ENCODE measurements at places on chromosomes 1 and 21. TPM values are rescaled to one million over a fixed set of nuclear protein-coding genes. Genes with fewer than 3 reads are reported as not detected.
A peak's percentile ranks its signal among the peaks of the same experiment; 100 is the strongest.

REN gene
- not detected for total RNA-seq

TCHHL1 gene
- not detected for total RNA-seq

TLCD4 gene
- total RNA-seq: 10.0 TPM

ANKRD45 gene
- 4.3 TPM for total RNA-seq

ISG20L2 gene
- 22.1 TPM for total RNA-seq

CCDC27 gene
- total RNA-seq: not detected

DNA sequence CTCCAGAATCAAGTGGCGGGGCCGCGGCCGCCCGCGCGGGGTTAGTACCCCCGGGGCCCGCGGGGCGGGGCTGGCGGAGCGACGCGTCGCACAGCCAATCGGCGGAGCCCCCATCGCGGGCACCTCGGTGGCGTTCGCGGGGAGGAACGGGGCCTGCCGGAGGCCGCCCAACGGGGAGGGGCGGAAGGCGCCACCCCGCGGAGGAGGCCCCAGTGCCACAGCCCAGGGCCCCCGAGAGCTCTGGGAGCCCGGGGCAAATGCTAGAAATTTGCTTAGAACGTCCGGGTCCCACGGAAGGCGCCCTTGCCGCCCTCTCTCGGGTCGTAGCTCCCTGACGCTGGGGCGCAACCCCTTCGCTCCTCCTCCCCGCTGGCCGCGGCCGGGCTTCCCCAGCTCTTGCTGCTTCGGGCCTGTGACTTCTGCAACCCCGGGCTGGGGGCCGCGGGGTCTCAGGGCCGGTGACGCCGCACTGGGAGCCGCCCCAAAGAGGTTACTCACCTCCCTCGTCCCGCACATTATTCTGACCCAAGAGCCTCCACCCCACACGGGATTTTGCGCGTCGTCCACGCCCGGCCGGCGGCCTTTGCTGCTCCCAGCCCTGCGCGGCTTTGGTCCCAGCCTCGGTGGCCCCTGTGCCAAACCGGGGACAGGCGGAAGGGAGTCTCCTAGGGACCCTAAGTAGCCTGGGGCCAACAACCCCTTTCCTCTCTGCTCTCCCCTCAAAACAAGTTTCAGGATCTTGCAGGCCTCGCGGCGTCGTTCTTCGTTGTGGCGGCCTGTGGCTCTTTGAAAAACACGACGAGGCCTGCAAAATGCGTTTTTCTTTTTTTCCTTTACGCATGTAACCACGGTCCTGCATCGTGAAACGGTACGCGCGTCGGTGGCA lies at the start of gene RUNX3:
Gene RUNX3 (minus strand): TSS at position 17 of the 886 bp plus-strand sequence. CDS start 408 bp downstream, outside the sequence.
- H3K4me3 ChIP-seq: peak within 1 kb of the TSS; percentile 55
- peaks cover 40% of the 10 kb centered on the region for H3K4me1 ChIP-seq
- peak within 1 kb of the TSS; percentile 89 for H3K27ac ChIP-seq
- H3K36me3 ChIP-seq: no peaks in the 10 kb centered on the region
- H3K27me3 ChIP-seq: no peaks in the 10 kb centered on the region
- peak; percentile 71 for DNase-seq

GRCh38 chr1:1891349-1892078 lies 627 bp upstream of the GNB1 start:
- H3K4me3 ChIP-seq: peak overlapping the region; percentile 96
- H3K27ac ChIP-seq: peak overlapping the region; percentile 94
- peak; percentile 86 for DNase-seq
- H3K36me3 ChIP-seq: no peaks in the 10 kb centered on the region
- H3K4me1 ChIP-seq: peaks cover 51% of the 10 kb centered on the region

DNA sequence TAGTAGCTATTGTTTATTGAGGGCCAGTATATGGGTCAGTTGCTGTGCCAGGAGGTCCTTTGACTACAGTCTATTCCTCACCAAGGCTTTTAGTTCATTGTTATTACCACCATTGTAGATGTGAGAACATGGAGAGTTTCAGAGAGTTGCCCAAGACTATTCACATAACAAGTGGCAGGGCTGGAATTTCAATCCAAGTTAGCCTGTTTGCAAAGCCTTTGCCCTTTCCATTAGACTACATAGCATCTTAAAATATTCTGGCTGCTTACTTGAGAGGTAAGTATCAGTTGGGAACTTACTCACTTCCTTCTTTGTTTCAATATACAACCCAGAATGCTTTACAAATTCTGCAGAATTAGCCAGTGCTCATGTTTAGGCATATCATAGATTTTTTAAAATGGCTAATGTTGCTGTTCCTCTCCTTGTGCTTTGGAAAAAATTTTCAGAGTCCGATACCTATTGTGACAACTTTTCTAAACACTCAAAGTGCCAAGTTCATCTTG lies 141.2 kb downstream of the FGGY start:
- H3K4me1 ChIP-seq: peaks cover 47% of the 10 kb centered on the region
- peak overlapping the region; percentile 4 for H3K27ac ChIP-seq
- DNase-seq: no peak
- no peak overlapping the region for H3K4me3 ChIP-seq
- H3K36me3 ChIP-seq: no peaks in the 10 kb centered on the region

- H3K27ac ChIP-seq: no peak overlapping the region
- H3K36me3 ChIP-seq: peaks cover 24% of the 10 kb centered on the region
- DNase-seq: no peak
- H3K4me3 ChIP-seq: no peak overlapping the region
- no peaks in the 10 kb centered on the region for H3K4me1 ChIP-seq
Measured at GRCh38 chr1:184708084-184708676, 46.5 kb downstream of the EDEM3 start.

GRCh38 chr1:240946926-240947325 lies 335.0 kb upstream of the GREM2 start:
- no peaks in the 10 kb centered on the region for H3K27me3 ChIP-seq
- DNase-seq: no peak
- H3K36me3 ChIP-seq: no peaks in the 10 kb centered on the region

- no peak overlapping the region for H3K27ac ChIP-seq
- H3K4me3 ChIP-seq: no peak overlapping the region
- no peaks in the 10 kb centered on the region for H3K27me3 ChIP-seq
- H3K36me3 ChIP-seq: no peaks in the 10 kb centered on the region
- DNase-seq: no peak
Measured at GRCh38 chr1:72023063-72023930, 259.0 kb downstream of the NEGR1 start.

- H3K27ac ChIP-seq: peak overlapping the region; percentile 91
- no peaks in the 10 kb centered on the region for H3K27me3 ChIP-seq
- peaks cover 16% of the 10 kb centered on the region for H3K4me1 ChIP-seq
- peaks cover 6% of the 10 kb centered on the region for H3K36me3 ChIP-seq
- no peak for DNase-seq
Measured at GRCh38 chr1:235127732-235128455, 743 bp downstream of the TOMM20 start.

DNA sequence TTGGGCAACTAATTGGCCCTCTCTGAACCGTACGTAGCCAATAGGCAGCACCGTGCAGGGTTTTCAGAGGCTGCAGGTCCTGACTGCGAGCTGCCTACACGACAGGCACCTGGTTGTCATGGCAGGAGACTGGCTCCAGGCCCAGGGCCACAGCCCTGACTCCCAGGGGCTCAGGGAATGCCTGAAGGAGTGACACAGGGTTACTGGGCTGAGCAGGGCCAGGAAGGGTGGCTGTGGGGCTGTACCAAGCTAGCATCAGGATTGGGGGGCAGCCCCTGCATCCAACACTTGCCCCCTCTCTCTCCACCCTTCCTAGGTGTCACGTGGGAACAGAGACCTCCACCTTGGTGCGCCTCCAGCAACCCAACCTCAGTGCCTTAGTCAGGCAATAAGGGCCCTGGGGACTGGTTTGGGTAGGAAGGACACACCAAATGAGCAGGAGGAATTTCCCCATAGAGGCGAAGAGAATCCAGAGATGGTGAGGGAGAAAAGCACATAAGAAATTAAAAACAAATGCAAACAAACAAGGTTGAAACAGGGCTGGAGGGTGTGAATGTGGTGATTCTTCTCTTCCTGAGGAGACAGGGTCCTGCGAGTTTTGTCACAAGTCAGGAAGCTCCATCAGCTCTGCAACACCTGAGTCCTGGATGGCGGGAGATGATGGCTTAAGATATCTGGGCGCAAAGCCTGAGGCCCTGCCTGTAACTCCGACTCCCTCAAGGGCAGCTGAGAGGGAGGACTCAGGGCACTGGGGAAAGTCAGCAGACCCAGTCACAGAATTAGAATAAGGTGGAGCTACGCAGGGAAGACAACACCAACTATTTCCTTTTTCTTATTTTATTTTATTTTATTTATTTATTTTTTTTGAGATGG lies 19.7 kb upstream of the RNU1-4 start:
- peak; percentile 58 for DNase-seq
- no peaks in the 10 kb centered on the region for H3K36me3 ChIP-seq
- no peak overlapping the region for H3K4me3 ChIP-seq

DNA sequence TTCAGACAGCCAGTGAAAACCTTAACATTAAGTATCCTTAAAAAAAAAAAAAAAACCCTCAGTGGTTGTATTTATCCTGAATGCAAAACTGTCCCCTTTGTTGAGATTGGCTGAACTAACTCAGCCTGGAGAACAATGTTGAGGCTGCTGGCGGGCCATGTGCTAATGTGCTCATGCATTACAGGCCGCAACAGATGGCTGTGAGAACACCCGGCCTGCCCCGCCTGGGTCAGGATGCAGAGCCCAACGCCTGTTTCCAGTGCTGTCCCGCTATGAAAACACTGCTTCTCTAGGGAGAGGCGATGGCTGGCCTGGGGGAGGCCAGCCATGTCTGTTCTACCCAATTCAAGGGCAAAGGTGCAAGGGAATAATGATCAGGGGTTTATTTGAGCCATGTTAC lies 13.8 kb downstream of the OLIG2 start:
- H3K36me3 ChIP-seq: no peaks in the 10 kb centered on the region
- no peak overlapping the region for H3K4me3 ChIP-seq
- no peak overlapping the region for H3K27ac ChIP-seq
- no peak for DNase-seq
- no peaks in the 10 kb centered on the region for H3K4me1 ChIP-seq
- no peaks in the 10 kb centered on the region for H3K27me3 ChIP-seq

DNA sequence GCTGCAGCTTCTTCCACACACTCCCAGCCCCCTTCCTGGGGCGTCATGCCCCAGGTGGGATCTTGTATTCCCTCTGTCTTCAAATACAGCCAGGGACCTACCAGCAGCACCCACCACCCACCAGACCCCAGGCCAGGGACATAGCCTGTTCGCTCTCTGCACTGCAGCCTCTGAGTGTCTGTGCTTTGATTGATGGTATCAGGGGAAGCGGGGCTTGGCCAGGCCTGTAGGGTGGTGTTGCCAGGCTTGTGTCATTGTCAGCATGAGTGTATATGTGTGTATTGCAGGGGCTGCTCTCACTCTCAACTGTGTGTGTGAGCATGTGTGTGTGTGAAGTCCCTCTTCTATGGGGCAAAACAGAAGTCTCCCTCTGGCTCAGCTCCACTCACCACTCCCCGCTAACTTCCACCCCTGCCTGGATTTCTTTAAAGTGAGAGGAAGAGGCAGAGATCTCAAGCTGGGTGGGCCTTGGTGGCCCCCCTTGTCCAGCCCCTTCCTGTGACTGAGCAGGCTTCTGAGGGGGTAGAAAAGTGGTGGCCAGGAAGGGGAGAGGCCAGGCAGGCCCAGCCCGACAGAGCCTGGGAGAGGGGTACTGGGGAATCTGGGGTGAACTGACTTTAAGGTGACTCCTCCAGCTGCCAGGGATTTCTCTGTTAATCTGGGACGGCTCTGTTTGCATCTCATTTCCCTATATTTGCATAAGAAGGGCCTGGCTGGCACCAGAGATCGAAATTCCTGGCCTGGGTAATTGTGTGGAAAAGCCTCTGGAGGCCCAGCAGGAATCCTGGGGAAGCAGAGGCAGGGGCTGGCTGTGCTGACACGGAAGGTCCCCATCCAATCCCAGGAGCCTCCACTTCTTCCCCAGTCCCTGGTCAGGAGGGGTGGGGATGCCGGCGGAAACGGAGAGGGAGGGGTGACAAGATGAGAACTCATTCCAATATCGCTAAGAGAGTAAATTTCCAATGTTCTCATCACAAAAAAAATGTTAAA lies 18.6 kb upstream of the ADGRB2 start:
- no peak overlapping the region for H3K27ac ChIP-seq
- H3K36me3 ChIP-seq: no peaks in the 10 kb centered on the region
- DNase-seq: no peak
- no peak overlapping the region for H3K4me3 ChIP-seq
- H3K4me1 ChIP-seq: peaks cover 11% of the 10 kb centered on the region

- H3K27me3 ChIP-seq: no peaks in the 10 kb centered on the region
- no peaks in the 10 kb centered on the region for H3K36me3 ChIP-seq
- H3K27ac ChIP-seq: no peak overlapping the region
Measured at GRCh38 chr1:85799737-85800136, 91.5 kb upstream of the ZNHIT6 start.

GRCh38 chr1:165674599-165674998 lies 23.8 kb downstream of the ALDH9A1 start:
- no peak overlapping the region for H3K27ac ChIP-seq
- no peaks in the 10 kb centered on the region for H3K4me1 ChIP-seq
- peaks cover 13% of the 10 kb centered on the region for H3K36me3 ChIP-seq
- H3K27me3 ChIP-seq: no peaks in the 10 kb centered on the region
- H3K4me3 ChIP-seq: no peak overlapping the region

- H3K36me3 ChIP-seq: no peaks in the 10 kb centered on the region
- H3K4me3 ChIP-seq: no peak overlapping the region
- no peaks in the 10 kb centered on the region for H3K4me1 ChIP-seq
- DNase-seq: no peak
- no peak overlapping the region for H3K27ac ChIP-seq
Measured at GRCh38 chr21:20419772-20420171, 578.4 kb upstream of the NCAM2 start.

- no peak for DNase-seq
- H3K27ac ChIP-seq: no peak overlapping the region
- no peaks in the 10 kb centered on the region for H3K36me3 ChIP-seq
- no peak overlapping the region for H3K4me3 ChIP-seq
Measured at GRCh38 chr21:36509973-36510664, 30.2 kb upstream of the CLDN14 start.

DNA sequence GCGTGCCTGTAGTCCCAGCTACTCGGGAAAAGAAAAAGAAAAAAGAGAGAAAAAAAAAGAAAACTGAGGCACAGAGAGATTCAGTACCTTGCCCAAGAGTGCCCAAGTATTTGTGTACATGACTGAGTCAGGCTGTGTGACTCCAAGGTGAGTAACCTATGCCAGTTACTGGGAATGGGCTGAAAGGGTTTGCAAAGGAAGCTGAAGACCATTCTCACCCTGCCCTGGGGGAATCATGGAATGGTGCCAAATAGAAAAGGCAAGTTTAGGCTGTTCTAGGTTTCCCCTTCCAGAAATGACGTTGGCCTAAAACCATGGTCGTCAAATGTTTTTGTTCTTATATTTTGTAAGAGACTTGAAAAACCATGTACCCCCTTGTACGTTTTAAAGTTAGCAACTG lies 37.9 kb upstream of the LRIG2 start:
- no peaks in the 10 kb centered on the region for H3K36me3 ChIP-seq
- no peak overlapping the region for H3K4me3 ChIP-seq
- H3K27me3 ChIP-seq: no peaks in the 10 kb centered on the region
- H3K4me1 ChIP-seq: no peaks in the 10 kb centered on the region

Data from upper lobe of left lung (tissue), 6 donors.